ENCODE measurements at places on chromosomes 11 and 22. TPM values are rescaled to one million over a fixed set of nuclear protein-coding genes. Genes with fewer than 3 reads are reported as not detected.

Gene OR52A1
- not detected for total RNA-seq

Gene TRPC6
- 14.3 TPM for total RNA-seq

DNA sequence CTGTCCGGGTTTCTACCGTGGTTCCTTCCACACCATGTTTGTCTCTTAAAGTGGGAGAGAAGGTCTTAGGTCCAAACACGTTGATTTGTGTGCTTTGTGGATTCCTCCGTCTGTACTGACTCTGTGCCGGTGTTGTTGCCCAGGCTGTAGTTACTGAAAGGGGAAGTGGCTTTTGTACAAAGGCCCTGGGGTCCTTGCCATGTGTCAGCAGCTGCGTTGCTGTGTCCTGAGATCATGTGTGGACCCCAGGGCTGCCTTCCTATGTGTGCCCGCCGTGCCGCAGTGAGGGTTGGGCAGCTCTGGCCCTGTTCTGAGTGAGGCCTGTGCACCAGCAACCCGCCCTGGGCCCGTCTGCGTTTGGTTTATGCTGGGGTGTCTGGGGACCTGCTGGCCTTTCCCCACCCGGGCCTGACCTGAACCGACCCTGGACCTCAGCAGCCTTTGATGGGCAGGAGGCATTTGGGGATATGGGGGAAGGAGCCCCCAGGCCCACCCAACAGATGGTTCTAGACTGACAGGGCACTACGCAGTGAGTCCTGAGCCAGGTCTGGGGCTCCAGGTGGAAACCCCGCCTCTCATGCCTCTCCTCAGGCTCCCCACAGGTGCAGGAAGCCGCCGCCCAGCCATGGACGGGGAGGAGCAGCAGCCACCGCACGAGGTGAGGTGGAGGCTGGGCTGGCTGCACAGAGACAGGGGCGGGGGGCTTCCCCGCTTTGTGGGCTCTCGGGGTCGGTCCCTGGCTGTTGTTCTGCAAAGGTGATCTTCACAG lies 6.9 kb downstream of the TRABD start:
- H3K36me3 ChIP-seq, result peaks cover 15% of the 10 kb centered on the region
- no peak for DNase-seq
- no peak overlapping the region for H3K4me3 ChIP-seq
- H3K27ac ChIP-seq, result no peak overlapping the region
- no peaks in the 10 kb centered on the region for H3K27me3 ChIP-seq

GRCh38 chr11:10534316-10534715 lies 6.7 kb downstream of the RNF141 start:
- no peaks in the 10 kb centered on the region for H3K4me1 ChIP-seq
- no peaks in the 10 kb centered on the region for H3K27me3 ChIP-seq
- no peak overlapping the region for H3K27ac ChIP-seq
- no peak overlapping the region for H3K4me3 ChIP-seq
- H3K36me3 ChIP-seq, result peaks cover 44% of the 10 kb centered on the region
- no peak for DNase-seq

DNA sequence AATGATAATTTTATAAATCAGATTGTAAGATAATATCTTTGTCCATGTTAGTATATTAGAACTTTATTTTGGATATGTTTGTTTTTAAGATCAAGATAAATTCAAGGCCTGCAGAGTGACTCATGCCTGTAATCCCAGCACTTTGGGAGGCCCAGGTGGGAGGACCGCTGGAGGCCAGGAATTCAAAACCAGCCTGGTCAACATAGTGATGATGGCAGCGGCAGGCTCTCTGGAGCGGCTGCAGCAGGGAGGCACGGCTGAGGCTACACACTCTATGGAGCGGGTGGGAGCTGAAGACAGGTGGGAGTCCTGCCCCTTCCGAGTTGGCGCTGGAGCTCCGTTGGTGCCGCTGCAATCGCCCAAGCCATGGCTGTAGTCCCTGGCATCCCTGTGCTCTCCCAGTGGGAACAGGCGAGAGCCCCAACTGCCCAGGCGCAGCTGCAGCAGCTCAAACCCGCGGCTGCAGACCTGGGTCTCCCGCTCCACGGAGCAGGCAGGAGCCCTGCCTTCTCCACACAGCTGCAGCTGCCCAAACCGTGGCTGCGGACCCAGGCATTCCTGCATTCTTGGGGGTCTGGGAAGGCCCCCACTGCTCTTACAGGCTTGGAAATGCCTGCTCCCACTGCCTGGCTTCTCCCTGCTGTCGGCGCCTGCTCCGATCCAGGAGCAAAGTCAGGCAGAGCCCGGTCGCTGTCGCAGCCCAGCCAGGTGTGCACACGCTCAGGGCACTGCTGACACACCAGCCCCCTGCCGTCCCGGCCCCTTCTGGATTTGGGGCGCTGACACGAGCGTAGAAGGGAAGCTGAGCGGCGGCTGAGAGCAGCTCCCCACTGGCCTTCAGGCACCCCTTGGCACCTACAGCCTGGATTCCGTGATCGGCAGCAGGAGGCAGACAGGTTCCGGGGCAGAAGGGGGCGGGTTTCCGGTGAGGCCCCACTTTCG lies 16.7 kb downstream of the C11orf54 start:
- no peak overlapping the region for H3K27ac ChIP-seq
- no peaks in the 10 kb centered on the region for H3K27me3 ChIP-seq
- peaks cover 27% of the 10 kb centered on the region for H3K36me3 ChIP-seq
- no peaks in the 10 kb centered on the region for H3K4me1 ChIP-seq

- no peak for DNase-seq
- no peaks in the 10 kb centered on the region for H3K4me1 ChIP-seq
- H3K27ac ChIP-seq, result no peak overlapping the region
- peaks cover 44% of the 10 kb centered on the region for H3K36me3 ChIP-seq
Measured at GRCh38 chr11:47477323-47477722, 28.4 kb upstream of the RAPSN start.
